ENCODE measurements at places on chromosomes 16 and 17. TPM values are rescaled to one million over a fixed set of nuclear protein-coding genes. Genes with fewer than 3 reads are reported as not detected.

The HOXB7 gene
- total RNA-seq = 13.2 TPM

The TNS4 gene
- total RNA-seq = 0.24 TPM

The AKAP1 gene
- total RNA-seq = 30.1 TPM

The KRTAP4-4 gene
- not detected for total RNA-seq

The ICAM2 gene
- total RNA-seq = 5.0 TPM

The HBM gene
- total RNA-seq = not detected

The NTN1 gene
- total RNA-seq = 7.1 TPM

The KREMEN2 gene
- 1.3 TPM for total RNA-seq

The TM4SF5 gene
- total RNA-seq = not detected

The GPRC5C gene
- total RNA-seq = 53.5 TPM

The ZFP3 gene
- not detected for total RNA-seq

The NFATC3 gene
- 11.1 TPM for total RNA-seq

The NPIPB13 gene
- 1.1 TPM for total RNA-seq

The KCNJ16 gene
- not detected for total RNA-seq

The GDPD1 gene
- 0.57 TPM for total RNA-seq

The NOD2 gene
- 0.30 TPM for total RNA-seq

The TAT gene
- not detected for total RNA-seq

The PRSS27 gene
- total RNA-seq = not detected

The ABCC3 gene
- total RNA-seq = 10.4 TPM

The HBZ gene
- not detected for total RNA-seq

The EPX gene
- not detected for total RNA-seq

The ANKFN1 gene
- not detected for total RNA-seq

The MT3 gene
- not detected for total RNA-seq

The COIL gene
- total RNA-seq = 16.5 TPM

The FAM171A2 gene
- 3.4 TPM for total RNA-seq

The BCO1 gene
- not detected for total RNA-seq

The MYL4 gene
- total RNA-seq = not detected

The HOXB5 gene
- total RNA-seq = not detected

The PDP2 gene
- total RNA-seq = 5.7 TPM

The PFAS gene
- 35.1 TPM for total RNA-seq

The KRTAP2-2 gene
- total RNA-seq = not detected

The MED9 gene
- total RNA-seq = 11.9 TPM

The TBC1D3I gene
- total RNA-seq = not detected

The TEKT1 gene
- not detected for total RNA-seq

The NPIPA7 gene
- total RNA-seq = 2.9 TPM

The RNU2-1 gene
- not detected for total RNA-seq

The DPEP3 gene
- not detected for total RNA-seq

The SALL1 gene
- 0.57 TPM for total RNA-seq

The ELMO3 gene
- 0.97 TPM for total RNA-seq

The ASPA gene
- total RNA-seq = not detected

The CLDN6 gene
- not detected for total RNA-seq

The TEX14 gene
- not detected for total RNA-seq

The PRSS22 gene
- total RNA-seq = not detected

The SMIM36 gene
- total RNA-seq = not detected

The RAB37 gene
- total RNA-seq = not detected

The KRTAP4-3 gene
- total RNA-seq = not detected

The SEPTIN12 gene
- total RNA-seq = not detected

The C17orf67 gene
- total RNA-seq = not detected

The OR1E1 gene
- not detected for total RNA-seq

The LAT gene
- 8.6 TPM for total RNA-seq

The MARCHF10 gene
- not detected for total RNA-seq

The CHST4 gene
- 0.30 TPM for total RNA-seq

The SLC52A1 gene
- total RNA-seq = not detected

The CASKIN1 gene
- total RNA-seq = not detected

The CYB561 gene
- 21.1 TPM for total RNA-seq

The ARHGDIG gene
- not detected for total RNA-seq

The TUBB3 gene
- 135 TPM for total RNA-seq
